ENCODE measurements at places on chromosomes 1 and 21.
A peak's percentile ranks its signal among the peaks of the same experiment; 100 is the strongest.

DNA sequence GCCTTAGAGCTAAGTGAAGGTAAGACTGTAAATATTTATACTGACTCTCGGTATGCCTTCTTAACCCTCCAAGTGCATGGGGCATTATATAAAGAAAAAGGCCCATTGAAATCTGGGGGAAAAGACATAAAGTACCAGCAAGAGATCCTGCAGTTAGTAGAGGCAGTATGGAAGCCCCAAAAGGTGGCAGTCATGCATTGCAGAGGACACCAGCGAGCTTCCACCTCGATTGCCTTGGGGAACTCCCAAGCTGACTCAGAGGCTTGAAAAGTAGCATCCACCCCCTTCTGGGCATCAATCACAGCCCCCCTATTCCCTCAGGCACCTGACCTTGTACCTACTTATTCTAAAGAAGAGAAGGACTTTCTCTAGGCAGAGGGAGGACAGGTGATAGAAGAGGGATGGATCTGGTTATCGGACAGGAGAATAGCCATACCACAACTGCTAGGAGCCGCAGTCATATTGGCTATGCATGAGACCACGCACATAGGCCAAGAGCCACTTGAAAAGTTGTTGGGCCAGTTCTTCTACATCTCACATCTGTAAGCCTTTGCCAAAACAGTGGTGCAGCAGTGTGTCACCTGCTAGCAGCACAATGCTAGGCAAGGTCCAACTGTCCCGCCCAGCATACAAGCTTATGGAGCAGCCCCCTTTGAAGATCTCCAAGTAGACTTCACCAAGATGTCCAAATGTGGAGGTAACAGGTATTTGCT is 19.4 kb downstream of the PLA2G2F start:
- DNase-seq, result no peak

GRCh38 chr1:160682983-160683865 is 28.4 kb downstream of the CD48 start:
- peak; percentile 45 for DNase-seq

GRCh38 chr1:75125161-75125726 is 8.9 kb upstream of the LHX8 start:
- DNase-seq, result no peak

DNA sequence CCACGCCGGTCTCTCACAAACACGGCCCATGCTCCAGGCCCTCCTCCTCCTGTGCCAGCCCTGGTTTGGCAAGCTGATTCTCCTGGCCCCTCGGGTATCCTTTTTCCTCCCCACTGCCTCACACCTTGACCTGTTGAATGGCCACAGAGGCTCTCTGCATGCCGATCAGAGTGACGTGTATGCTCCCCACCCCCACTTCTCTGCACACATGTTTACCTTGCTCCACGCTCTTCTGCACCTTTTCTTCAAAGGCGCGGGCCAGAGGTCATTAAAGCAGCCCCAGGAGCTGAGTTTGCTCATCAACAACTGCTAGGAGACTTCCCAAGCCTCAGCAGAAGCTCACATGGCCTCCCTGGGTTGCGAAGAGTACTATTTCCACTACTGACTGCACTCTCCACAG is 139.3 kb upstream of the EDN2 start:
- DNase-seq, result no peak

DNA sequence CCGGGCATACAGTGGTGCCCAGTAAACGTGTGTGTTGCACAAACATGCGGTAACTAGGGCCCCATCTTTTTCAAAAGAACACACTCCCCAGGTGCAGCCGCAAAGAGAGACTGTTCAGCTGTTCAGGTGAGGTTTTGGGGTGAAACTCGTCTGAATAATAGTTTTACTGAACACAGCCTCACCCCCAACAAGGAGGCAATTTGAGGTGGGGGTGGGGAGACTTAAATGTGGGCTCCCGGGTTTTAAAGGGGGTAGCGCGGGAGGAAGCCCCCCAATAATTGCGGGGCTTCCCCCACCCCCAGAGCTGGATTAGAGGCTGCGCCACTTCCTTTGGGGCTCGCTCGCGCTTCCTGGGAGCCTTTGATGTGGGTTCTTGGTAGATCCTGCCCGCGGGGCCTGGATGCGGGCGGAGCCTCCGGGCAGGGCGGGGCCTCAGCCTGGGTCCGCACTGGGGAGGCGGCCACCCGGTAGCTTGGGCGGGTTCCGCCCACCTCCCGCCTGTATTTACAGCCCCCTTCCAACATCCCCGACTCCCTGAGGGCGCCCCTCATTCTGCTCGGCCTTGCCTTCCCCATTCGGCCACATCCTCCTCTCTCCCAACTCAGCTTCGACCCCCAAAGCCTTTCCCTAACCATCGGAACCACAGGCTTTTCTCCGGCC is 6.4 kb upstream of the EPHA2 start:
- DNase-seq, result peak; percentile 80
